Right forelimb (tissue), 1 donor: ENCODE measurements at places on chromosomes 12 and 14.

DNA sequence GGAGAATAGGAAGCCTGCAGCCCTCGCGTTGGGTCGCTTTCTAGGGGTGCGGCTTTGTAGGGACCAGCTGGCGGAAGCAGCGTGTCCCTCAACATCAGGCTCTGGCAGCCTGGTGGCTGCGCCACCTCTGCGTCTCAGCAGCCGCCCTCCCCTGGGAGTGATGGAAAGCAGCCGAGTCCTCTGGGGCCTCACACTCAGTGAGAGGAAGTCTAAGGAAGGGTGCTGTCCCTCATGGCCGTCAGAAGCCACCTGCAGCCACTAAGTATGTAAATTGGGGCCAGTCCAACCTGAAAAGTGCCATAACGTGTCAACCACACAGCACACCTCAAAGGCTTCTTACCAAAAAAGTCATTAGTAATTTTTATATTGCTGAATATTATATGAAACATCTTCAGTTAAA is 80.3 kb downstream of the WDR20 start:
- no peak for DNase-seq

- no peak for DNase-seq
Measured at GRCh38 chr14:100810861-100811461, 15.0 kb upstream of the MEG3 start.

- DNase-seq, result no peak
Measured at GRCh38 chr14:98185036-98185435, 1087.0 kb downstream of the BCL11B start.

GRCh38 chr14:52723514-52724359 is 6.2 kb upstream of the STYX start:
- no peak for DNase-seq

- DNase-seq, result no peak
Measured at GRCh38 chr12:91273560-91273959, 90.9 kb upstream of the DCN start.

DNA sequence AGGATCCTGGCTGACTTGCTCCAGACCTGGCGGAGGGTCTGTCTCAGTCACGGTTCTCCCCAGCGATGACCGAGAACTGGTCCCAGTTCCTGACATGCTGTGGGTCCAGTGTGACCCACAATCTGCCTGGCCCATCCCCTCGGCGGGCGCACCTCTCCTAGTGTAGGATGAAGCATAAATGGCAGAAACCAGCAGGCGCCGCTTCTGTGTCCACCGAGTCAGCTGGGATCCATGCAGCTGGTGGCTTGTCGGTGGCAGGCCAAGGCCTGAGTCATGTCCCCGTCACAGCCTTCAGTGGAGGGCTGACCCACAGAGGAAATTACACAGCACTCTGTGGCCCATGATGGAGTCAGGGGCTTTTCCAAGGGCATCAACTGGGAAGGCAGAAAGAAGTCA is 38.5 kb downstream of the NFKBIA start:
- DNase-seq, result no peak
